Heart left ventricle (tissue), 16 donors: ENCODE measurements at places on chromosomes 12 and 14. TPM values are rescaled to one million over a fixed set of nuclear protein-coding genes. Genes with fewer than 3 reads are reported as not detected.

Gene ENDOU
- 0.19 TPM for total RNA-seq

GRCh38 chr12:122753319-122753650 lies 661 bp downstream of the DENR start:
- DNase-seq, result no peak

DNA sequence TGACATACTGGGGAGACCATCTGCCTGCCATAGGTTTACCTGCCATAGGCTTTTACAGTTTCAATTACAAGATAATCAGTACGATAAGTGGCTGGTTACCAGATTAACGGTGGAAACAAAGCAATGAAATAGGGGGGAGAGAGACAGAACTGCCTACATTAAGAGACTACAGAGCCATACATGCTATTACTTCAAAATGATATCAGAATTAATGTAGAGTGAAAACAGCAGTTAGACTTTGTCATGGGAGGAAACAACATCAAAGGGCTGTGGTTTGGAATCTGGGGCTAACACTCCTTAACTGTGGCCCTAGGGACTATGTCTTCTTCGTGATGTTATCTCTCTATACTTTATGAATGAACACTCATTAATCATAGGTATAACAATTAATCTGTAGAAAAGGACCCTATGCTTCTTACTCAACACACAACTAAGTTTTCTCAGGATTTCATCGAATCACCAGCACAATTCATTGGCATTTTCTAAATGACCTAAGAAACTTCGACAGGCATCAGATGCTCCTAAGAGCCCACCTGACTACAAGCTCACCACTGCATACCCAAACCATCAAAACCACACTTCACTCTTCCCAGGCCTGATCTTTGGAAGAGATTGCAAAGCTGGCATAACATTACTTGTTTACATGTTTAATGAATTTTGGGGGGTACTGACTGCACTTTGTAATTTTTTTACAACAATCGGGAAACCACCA lies 475.6 kb upstream of the SOX5 start:
- no peak for DNase-seq

GRCh38 chr14:69540654-69541335 lies 33.9 kb downstream of the CCDC177 start:
- no peak for DNase-seq

- DNase-seq, result no peak
Observed at GRCh38 chr12:131592972-131593371, 117.9 kb upstream of the SFSWAP start.

- DNase-seq, result no peak
Observed at GRCh38 chr12:97288531-97288930, 174.1 kb upstream of the RMST start.

- no peak for DNase-seq
Observed at GRCh38 chr12:140162-140561, 73.6 kb downstream of the IQSEC3 start.

DNA sequence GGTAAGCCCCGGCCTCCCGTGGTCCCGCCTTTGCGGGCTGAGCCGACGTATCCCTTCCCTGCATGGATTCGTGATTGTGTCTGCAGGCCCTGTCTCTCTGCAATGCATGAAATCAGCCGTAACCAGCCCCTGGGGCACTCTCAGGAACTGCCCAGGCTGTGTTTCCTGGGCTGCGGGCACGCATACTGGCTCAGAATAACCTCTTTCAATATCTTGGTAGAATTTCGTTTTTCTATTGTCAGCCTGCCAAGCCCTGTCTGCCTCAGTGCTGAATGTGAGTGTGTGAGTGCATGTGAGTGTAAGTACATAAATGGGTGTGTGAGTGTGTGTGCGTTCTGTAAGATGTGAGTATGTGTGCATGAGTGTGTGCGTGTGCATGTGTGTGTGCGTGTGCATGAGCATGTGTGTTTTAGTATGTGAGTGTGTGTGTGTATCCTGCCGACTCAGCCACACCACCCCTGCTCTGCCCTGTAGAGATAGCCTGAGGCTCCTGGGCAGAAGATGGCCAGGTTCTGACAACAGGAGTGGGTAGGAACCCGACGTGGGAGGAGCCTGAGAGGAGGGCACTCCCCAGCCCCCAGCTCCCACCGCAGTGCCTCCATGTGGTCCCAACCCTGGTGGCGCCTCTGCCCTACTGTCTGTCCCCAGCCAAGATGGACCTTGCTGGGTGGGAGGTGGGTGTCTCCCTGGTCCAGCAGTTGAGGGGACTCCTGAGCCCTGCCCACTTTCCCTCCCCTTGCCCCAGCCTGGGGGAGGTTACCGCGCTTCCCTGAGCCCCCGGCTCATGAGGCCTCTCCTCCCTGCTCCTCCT lies 268.8 kb downstream of the ADGRD1 start:
- no peak for DNase-seq
